ENCODE measurements at places on chromosomes 2 and 18.

DNA sequence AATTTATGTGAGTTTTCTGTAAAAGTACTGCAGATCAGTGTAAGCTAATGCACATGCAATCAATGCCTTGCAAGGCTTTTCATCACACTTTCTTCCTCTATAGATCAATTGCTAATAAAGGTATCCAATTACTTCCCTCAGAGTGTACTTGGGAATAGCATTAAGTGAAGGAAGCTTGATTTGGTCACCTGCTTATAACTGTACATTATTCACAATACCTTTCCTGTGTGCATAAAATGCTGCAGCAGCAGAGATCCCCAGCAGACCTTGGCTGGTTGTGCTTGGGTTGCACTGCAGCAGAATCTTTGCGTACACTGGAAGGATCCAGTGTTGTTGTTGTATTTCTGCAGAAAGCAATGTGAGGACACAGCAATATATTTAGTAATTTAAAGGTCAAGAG is 18.5 kb upstream of the SCN9A start:
- DNase-seq: no peak

- DNase-seq: no peak
Observed at GRCh38 chr18:24605444-24605843, 145.0 kb downstream of the HRH4 start.

GRCh38 chr2:36633470-36634092 is 35.6 kb upstream of the FEZ2 start:
- no peak for DNase-seq

DNA sequence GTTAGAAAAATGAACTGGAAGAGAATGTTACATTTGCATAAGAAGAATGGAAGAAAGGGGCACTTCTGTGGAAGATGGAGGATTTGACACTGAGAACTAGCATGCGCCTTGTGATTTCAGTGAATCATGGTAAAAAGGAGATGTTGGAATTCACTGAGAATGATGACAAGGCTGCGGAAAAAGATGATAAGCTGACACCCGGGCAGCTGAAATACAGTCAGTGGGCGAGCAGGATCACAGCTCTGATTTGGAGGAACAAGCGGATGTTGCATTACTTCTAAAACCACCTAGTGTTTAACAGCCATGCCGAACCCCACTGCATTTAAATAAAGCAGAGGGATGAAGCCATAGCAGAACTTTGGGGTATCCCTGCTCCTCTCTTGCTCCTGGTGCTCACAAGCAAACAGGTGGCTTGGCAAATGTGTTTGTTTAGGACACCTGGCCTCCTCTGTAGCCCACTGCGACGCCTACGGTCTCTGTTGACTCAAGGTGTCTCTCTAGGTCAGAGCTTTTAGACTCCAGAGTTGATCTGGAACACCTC is 134.9 kb downstream of the NDUFA10 start:
- no peak for DNase-seq

DNA sequence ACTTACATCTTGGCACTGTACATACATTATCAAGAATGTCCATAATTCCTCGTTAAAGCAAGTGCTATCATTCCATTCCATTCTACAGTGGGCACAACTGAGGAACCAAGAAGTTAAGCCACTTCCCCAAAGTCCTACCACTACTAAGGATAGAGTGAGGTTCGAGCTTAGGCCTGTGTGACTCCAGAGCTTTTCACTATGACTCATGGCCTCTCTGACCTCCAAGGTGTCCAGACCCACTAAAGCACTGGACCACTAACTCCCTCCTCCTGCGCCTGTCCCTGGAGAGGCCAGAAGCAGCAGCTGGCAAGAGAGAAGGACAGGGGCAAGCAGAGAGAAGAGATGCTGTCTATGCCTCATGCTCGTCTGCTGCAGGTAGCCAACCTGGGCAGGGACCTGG is 117.0 kb downstream of the ZBTB7C start:
- DNase-seq: no peak

GRCh38 chr2:104768694-104769093 is 85.2 kb upstream of the POU3F3 start:
- no peak for DNase-seq

DNA sequence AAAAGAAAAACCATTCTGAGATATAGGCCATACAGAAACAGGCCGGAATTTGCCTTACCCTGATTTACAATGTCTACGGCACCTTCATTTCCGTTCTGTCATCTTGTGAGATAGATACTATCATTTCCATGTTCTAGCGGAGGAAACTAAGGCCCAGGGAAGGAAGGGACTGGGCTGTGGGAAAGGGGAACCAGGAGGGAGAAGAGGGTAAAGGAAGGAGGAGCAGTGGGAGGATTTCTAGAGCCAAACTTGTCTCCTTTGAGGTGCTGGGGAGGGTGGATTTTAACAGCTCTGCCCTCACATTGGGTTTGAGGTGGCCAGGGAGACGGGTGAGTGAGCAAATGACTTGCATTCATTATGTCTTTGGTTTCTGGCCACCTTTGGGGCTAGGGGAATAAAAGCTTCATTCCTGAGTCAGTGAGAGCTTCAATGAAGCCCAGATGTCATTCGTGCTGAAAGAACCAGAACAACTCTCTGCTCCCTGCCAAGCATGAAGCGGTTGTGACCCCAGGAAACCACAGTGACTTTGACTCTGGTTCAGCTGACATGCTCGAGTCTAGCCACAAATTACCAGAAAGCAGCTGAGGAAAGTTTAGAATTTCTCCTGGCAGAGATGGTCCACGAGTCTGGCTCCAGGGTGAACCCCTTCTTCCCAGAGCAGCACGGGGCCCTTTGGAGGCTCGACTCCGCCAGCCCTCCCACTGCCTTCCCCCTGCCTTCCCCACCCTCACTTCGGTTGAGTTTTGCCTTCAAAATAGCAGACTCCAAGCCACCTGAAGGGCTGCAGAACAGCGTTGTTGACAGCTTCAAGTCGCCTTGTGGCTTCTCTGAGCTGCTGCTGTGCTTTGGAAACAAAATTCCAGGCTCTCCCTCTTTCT is 3.8 kb downstream of the ACTG2 start:
- no peak for DNase-seq

- DNase-seq: no peak
Observed at GRCh38 chr2:213172641-213173040, 21.2 kb upstream of the IKZF2 start.
